ENCODE measurements at places on chromosomes 1 and 21.

DNA sequence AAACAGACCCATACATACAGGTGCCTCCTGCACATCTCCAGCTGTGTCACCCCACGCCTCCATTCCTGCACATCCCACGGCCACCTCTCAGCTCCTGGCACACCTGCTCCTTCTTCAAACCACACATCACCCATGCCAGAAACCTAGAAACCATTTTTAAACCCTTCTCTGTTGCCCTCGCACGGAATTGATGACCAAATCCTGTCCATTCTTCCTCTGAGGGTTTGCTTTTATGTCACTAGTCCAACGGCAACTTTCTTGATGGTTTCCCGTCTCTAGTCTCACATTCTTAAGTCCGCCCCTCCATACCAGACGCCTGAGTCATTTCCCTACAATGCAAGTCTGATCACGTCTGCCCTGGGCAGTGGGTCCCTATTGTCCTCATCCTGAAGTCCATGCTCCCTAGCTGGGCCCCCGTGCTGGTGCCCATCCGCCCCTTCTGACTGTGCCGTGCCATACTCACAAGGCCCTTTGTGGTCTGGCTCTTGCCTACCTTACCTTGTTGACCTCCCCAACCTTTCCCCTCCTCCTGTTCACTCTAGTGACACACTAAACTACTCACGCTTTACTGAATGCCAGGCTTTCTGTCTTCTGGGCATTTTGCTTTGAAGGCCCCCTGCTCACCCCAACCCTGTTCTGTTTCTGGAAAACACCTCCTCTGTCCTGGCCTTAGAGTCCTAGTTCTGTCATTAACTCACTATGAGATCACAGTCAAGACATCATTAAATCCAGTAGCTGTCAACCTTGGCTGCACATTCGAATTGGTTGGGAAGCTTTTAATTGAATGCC lies 17.6 kb downstream of the SLC2A1 start:
- no peak for DNase-seq

- DNase-seq = no peak
Observed at GRCh38 chr1:221477252-221477651, 264.6 kb downstream of the DUSP10 start.

DNA sequence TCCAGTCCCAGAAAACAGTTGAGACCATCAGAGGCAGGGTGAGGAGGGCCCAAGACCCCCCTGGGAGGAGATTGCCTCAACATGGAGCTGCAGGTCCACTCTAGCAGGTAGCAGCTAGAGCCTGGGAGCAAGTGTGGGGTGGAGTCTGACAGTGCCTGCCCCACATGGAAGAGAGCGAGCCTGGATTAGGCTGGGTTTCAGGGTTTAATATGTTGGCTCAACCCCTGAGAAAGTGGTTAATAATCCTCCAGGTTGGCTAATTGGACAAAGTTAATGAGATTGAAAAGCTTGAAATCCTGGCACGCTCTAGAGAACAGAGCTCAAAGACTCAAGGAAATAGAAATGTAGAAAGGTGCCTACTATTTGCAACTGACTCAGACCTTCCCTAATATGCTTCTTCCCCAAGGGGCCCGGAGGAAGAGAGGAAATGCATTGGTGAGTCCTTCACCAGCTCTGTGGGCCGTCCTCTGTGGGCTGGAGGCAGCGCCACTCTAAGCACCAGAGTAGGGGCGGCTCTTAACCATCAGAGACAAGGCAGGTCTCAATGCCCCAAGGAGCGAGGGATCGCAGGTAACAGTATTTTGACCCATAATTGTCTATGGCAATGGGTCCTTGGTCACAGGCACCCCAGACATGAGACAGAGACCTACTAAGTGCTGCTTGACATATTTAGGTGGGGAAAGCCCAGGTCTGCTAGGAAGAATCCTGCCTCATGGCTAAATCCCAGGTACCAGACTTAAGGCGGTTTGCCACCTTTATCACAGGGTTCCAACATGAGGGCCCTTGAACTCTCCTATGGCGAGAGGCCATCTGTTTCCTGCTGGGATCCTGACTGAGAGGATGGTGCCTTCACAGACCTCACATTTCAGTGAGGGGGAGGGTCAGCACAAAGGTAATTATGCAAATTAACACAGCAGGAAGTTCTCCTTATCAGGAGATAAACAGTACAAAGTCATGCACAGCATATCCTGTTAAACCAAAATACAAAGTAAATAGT lies 33.8 kb downstream of the RSPH1 start:
- no peak for DNase-seq

- no peak for DNase-seq
Observed at GRCh38 chr21:30769724-30770431, 14.7 kb upstream of the KRTAP21-1 start.

GRCh38 chr1:226476648-226477319 lies 68.9 kb upstream of the PARP1 start:
- DNase-seq = no peak

GRCh38 chr1:206456577-206457370 lies 13.5 kb upstream of the IKBKE start:
- no peak for DNase-seq

DNA sequence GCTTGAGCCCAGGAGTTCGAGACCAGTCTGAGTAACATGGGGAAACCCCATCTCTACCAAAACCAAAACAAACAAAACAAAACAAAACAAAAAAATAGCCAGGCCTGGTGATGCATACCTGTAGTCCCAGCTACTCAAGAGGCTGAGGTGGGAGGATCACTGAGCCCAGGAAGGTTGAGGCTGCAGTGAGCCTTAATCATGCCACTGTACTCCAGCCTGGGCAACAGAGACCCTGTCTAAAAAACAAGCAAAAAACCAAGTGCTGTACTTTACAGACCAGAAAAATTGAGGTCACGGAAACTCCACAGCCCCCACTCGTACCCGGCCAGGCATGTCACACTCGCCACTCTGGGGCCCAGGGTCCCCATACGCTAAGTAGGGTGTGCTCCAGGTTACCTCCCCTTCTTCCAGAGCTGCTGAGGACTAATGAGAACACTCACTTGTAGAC lies 22.9 kb downstream of the ATP2B4 start:
- no peak for DNase-seq

GRCh38 chr1:223123011-223123610 lies 19.9 kb downstream of the TLR5 start:
- no peak for DNase-seq

DNA sequence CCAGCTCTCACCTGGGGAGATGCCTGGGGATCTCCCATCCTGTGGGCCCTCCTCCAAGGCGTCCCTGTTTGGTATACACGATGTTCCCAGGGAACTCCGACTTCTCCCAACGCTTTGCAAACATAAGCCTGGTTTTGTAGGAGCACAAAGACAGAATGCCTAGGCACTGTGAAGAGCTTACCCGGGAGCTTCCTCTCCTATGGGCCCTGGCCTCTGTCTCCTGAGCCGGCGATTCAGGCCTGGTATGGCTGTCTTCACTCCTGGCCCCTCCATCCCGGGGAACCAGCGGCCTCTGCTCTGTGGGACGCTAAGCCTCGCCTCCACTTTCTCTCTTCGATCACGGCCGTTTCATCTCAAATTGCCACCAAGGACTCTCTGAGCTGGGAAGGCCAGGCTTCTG lies 59.6 kb upstream of the ACTRT2 start:
- DNase-seq = no peak

Measured in activated CD4-positive, alpha-beta T cell treated with anti-CD3 and anti-CD28 coated beads, Interleukin-2, amount 50 U/mL, for 4 hours (primary cell).